Sciatic nerve (tissue), 2 donors: ENCODE measurements at places on chromosomes 2 and 18.
A peak's percentile ranks its signal among the peaks of the same experiment; 100 is the strongest.

DNA sequence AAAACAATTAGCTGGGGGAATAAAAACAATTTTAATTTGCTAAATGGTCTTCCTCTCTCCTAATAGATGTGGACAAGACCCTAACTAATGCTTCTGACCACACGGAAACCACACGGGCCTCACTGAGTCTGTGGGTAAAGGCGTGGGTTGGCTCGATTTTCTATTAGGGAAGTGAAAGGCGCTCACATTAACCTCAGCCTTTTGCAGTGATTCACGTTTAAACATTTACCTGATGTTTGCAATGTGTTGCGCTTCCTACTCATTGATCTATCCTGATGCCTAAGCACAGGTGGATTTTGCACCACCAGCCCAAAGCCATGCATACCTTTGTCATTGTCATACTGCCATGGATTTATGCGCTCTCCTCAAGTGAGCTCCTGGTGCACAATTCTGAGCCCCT, 35.6 kb upstream of the NRP2 start:
- no peak for DNase-seq

- no peak for DNase-seq
These were observed 9.9 kb downstream of the NFE2L2 start for GRCh38 chr2:177254433-177255226.

GRCh38 chr2:24913911-24914310, 6.1 kb downstream of the ADCY3 start:
- peak; percentile 57 for DNase-seq

- DNase-seq = no peak
These were observed 50.1 kb downstream of the CCDC74A start for GRCh38 chr2:131577812-131578211.

DNA sequence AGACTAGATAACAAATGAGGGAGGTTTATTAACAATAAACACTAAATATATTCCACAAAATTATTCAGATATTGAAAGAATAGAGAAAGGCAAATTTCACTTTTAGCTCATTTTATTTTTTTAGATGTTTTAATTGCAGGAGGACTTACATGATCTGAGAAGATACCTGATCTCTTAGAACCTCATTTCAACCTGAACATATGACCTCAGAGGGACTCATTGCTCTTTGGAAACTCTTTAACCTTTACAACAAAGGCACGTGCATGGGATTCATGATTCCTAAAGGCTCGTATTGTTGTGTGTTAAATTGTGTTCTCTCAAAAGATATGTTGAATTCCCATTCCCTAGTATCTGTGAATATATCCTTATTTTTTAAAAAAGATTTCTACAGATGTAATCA, 35.7 kb upstream of the ITGA4 start:
- no peak for DNase-seq

DNA sequence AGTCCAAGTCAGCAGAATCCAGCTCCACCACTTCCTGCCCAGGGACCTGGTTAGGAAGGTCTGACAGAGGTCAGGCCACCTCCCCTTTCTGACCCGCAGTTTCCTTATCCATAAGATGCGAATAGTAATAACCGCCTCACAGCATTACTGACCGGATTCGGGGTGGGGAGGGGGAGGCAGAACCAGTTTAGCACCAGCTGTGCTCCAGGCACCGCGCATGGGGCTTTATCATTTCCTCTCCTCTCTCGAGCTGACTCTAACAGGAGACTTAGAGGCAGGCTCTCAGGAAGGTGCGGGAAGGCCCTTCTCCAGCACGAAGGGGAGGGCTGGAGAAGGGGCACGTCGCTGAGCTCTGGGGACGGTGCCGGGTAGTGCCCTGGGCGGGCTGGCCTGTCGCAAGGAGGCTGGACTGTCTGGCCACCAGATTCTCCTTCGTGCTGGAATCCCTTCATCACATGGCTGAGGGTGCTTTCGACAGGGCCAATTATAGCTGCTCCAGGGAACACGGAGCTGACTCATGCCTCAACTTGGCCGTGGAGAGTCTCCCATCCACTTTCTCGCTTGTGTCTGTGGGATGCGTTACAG, 5.7 kb downstream of the EHD3 start:
- no peak for DNase-seq

- peak; percentile 30 for DNase-seq
These were observed 153.2 kb downstream of the RTP5 start for GRCh38 chr2:242022550-242023290.

GRCh38 chr2:16870491-16871076, 204.9 kb upstream of the CYRIA start:
- no peak for DNase-seq

GRCh38 chr2:239400596-239401066, at the start of gene HDAC4:
TSS of gene HDAC4 (minus strand) at chr2:239401020. CDS start at chr2:239352699, 48,321 bp downstream.
- DNase-seq = no peak

GRCh38 chr2:86068136-86068588, 37.5 kb downstream of the POLR1A start:
- DNase-seq = no peak

DNA sequence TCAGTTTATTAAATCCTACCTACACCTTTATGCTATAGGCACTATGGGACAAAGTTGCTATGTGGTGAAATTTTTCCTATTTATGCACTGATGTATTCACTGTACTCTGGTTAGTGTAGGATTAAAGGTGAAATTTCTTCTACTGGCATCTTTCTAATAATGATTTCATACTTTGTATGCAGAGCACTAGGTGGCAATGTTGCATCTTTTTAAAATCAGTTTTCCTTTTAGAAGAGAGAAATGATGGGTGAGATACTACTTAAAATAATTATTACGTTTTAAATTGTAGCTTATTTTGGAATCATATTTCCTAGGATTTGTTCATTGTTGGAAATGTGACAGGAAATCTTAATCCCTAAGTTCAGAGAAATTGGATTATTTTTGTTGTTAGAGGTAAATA, 150.9 kb downstream of the CD8B2 start:
- DNase-seq = no peak

DNA sequence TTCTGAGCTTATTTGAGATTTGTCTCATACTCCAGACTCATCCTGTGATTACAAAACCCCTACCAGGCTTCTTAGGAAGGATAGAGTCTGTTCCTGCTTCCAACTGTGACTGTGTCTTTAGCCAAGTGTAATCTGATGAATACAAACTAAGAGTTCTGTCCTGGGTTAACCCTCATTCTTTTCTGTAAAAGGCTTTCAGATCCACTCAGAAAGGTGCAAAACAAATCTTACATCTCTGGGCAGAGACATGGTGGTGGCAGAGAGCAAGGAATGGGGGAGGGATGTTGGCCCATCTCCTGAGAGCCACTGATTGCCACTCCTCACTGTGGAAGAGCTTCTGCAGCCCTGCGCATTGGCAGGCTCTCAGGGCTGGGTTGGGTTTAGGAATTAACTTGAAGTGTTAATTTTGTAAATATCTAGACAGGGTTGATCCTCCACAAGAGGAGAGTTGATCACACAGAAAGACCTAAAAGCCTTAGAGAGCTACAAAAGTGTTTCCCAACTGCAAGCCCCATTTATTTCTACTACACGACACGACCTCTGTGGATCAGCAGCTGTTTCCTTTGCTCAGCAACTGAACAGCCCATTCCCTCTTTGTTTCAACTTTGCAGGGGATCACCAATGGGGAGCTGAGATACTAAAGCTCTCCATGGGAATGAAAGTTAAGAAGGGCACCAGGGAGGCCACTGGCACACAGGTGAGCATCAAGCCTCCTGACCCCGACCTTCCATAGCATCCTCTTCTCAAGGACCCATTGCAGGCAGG, 23.7 kb upstream of the SPTBN1 start:
- no peak for DNase-seq

GRCh38 chr18:59627414-59627813, 69.8 kb downstream of the CCBE1 start:
- no peak for DNase-seq

DNA sequence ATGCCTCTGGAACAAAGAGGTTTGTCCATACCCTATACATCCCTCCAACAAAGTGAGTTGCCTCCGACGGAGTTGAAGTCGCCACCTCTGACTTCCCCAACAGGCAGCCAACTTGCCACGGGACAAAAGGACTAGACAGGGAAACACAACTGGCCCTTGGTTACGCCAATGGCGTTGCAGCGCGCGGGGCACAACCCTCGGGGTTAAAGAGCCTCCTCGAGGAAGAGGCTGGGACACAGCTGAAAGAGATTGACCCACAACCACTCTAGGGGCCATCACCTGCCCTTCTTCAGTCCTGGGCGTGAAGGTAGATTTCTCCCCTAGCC, 545 bp downstream of the GTF3C2 start:
- DNase-seq = no peak

DNA sequence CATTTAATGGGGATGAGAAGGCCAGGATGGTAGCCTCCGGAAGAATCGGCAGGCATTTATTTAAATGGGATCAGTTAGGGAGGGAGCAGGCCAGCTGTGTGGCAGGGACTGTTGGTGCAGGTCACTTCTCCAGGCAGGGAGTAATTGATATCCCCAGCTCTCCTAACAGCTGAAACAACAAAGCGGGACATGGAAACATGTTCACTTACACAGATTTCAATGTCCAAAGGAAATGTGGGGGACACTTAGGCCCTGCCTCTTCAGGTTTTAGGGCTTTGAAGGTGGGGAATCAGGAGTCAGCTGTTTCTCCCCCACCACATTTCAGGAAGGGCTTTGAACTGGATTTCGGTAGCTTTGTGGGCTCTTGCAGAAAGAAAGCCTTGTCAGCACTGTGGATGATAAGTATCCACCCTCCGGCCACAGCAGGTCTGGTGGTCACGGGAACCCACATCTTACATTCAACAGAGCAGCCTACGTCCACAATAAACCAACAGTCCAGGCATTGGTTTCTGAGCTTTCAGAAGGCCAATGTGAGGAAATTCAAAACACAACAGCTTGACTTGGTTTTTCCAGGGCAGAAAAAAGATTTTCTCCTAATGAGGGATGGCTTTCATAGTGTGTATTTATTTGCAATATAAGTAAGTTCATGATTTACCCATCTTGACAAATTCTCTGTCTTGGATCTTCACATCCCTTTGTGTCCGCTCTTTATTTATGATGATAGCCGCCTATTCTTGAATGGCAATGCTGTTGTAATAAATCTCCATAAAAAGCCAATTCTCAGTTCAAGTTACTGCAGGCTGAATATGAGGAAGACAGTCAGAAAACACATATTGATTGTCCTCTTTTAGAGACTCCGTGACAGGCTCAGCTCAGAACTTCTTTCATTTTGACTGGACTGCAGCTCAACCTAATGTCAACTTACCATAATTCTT, 96.6 kb upstream of the NRP2 start:
- no peak for DNase-seq

DNA sequence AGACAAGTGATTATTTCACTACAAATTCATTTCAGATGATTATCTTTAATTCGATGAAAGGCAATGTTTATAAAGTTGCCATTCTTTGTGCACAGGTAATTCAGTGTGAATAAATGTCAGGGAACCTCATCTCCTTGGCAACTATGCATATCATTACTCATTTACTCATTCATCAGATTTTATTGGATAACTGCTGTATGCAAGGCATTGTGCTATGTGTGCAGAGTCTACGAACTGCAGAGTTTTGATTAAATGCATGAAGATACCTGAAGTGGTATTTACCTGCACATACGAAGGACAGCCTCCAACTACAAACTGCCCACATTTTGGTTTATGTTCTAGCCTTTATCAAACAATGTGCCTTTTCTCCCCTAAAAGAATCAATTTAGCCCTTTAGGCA, 3.5 kb downstream of the RND3 start:
- DNase-seq = no peak

GRCh38 chr2:225457482-225457881, 58.0 kb downstream of the NYAP2 start:
- no peak for DNase-seq
